Fibroblast of skin of left quadriceps (primary cell): ENCODE measurements at places on chromosomes 13 and 19.

- DNase-seq, result no peak
Measured at GRCh38 chr19:45498411-45499195, at the start of gene PPM1N. Gene PPM1N (plus strand): TSS chr19:45498443. CDS start chr19:45498473, 30 bp downstream.

GRCh38 chr13:84994582-84994981, 804.6 kb downstream of the SLITRK6 start:
- DNase-seq, result no peak

DNA sequence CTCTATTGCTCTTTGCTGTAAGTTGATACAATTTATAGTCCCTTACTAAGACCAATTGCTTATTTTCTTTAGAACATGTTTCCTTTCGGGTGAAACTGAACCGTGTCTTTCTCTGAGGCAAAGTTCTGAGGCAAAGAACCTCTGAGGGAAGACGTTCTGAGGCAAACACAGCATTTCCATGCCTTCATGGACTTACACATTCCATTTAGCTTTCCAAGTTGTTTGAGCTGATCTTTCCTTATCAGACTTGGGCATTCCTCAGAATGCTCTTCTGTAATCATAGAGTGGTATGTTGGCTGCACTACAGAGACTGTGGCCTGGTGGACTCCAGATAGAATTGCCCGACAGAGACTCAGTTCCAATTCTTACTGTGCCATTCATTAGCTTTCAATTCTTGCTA, 579.1 kb downstream of the KCTD12 start:
- no peak for DNase-seq

DNA sequence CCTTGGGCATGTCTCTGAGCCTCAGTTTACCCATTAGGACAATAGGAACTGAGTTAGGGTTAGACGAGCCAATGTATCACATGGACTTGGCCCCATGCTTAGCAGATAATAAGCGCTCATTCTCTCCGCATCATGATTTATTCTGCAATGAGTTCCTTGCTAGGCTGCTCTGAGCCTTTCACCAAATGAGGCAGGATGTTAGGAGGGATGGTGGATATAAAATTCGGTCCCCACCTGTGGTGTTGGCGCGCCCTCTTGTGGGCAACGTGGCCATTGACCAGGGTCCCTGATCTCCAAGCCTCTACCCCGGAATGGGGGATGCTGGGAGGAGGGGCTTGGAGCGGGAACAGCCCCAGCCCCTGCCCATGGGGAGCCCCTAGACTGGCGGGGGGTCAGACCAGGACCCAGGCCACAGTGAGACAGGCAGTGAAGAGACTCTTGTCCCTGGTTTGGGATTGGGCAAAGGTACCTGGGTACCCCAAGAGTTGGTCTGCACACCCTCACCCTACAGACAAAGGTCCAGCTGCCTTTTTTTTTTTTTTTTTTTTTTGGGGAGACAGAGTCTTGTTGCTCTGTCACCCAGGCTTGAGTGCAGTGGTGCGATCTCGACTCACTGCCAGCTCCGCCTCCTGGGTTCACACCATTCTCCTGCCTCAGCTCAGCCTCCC, 43.9 kb downstream of the CERS4 start:
- peak; percentile 42 for DNase-seq

GRCh38 chr13:99642841-99643240, 141.6 kb downstream of the TM9SF2 start:
- DNase-seq, result no peak

GRCh38 chr19:55087542-55087901, 11.9 kb downstream of the EPS8L1 start:
- DNase-seq, result no peak

DNA sequence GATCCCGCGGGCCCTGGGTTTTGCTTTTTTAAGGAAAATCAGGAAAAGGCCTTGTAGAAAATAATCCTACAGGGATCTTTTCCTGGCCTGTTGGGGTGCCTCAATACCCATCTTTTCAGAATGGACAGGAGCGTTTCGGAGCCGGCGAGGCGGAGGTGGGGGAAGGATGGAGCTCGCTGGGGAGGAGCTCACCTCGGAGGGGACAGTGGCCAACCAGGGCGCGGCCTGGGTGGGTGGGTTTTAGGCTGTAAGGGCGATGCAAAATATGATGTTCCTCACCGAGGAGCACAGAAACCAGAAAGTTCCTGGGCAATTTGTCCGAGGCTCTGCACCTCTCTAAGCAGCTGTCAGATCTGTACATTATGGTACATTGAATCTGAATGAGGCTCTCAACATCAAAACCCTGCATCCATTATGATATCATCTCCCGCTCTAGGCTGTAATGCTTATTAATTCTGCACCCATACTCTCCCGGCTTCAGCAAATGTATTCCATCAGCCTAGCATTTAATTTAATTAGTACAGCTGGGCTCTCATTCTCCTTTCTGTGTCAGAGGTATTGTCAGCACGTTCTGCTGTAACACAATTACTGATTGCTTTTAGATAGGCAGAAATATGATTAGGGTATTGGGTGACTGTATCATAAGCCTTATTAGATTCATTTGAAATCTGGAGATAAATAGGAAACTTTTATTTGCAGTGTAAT, 90.3 kb upstream of the SOX1 start:
- DNase-seq, result no peak

GRCh38 chr13:23159205-23159759, 21.5 kb upstream of the SGCG start:
- DNase-seq, result no peak

GRCh38 chr13:46374710-46375109, 12.3 kb downstream of the RUBCNL start:
- no peak for DNase-seq

- DNase-seq, result no peak
Measured at GRCh38 chr19:10045371-10045770, 32.1 kb downstream of the RDH8 start.

- no peak for DNase-seq
Measured at GRCh38 chr19:5805462-5806132, 730 bp downstream of the NRTN start.

DNA sequence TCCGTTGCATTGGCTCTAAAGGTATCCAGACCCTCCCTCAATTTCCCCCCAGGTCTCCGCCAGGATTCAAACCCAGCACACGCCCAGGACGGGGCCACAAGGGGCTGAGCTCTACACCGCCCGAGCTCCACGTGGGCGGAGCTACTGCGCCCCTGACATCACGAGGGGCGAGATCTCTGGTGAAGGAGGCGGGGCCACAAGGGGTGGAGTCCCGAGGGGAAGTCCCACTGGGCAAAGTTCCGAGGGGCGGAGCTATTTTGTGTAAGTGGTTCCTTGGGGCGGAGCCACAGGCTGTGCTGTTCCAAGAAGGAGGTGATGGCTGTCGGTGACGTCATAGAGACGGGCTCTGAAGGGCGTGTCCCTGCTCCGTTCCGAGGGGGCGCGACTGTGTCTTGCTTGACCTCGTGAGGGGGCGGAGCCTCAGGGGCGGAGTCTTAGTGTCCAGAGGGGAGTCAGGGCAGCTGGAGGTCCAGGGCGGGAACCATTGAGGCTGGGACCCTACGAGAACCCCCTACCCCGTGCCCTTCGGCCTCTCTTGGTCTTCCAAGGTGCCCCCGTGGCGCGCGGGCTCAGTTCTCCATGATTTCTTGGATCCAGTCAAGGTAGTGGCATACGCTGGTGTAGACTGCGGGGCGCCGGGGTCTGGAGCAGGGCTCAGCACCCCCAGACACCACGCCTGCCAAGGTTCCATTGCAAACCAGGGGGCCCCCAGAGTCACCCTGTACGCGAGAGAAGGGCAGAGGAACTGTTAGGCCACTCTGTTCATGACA, 1.3 kb upstream of the KLK8 start:
- DNase-seq, result no peak

DNA sequence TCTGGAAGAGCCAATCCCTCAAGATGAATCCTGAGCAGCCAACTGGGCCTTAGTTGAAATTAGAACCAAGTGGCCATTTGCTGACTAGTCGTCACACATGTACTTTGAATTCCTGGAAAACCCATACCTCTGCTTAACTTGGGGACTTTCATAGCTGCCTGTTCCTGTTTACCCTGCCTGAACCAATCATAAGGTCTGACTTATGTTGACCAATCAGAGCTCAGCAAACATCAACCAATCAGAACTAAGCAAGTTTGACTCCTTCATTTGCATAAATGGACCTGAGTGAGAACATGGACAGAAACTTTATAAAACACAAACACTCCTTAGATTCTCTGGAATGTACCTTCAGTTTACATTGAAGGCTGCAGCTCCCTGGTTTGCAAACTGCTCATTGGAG, 50.8 kb downstream of the LATS2 start:
- no peak for DNase-seq

GRCh38 chr19:40920300-40921004, 38.4 kb upstream of the CYP2A7 start:
- DNase-seq, result no peak

GRCh38 chr13:59641261-59641660, 522.5 kb downstream of the DIAPH3 start:
- DNase-seq, result no peak

GRCh38 chr13:98848746-98849145, 96.3 kb upstream of the SLC15A1 start:
- peak; percentile 4 for DNase-seq
